ENCODE measurements at places on chromosomes 5 and 9.

- no peak for DNase-seq
Observed at GRCh38 chr5:8230868-8231267, 361.9 kb downstream of the MTRR start.

- no peak for DNase-seq
Observed at GRCh38 chr5:2184026-2184366, 301.3 kb upstream of the IRX4 start.

- DNase-seq = no peak
Observed at GRCh38 chr5:106940986-106941385, 729.8 kb downstream of the EFNA5 start.

GRCh38 chr5:88740604-88741185, 142.3 kb downstream of the MEF2C start:
- DNase-seq = no peak

DNA sequence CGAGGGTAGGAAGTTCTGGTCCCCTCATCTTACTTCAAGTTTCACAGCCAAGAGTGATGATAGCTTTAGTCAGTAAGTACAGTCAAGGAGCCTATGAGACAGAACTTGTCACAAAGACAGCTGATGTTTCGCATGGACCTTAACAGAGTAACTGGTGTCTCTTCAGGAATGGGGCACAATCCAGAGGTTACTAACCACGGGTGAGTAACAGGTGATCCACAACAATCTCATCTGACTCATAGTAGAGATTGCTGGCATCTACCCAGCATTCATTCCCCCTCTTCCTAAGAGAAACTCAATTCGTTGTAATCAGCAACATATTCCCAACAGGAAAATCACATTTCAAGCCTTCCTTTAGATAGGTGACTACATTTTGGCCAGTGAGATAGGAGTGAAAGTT, 126.7 kb downstream of the SNX18 start:
- DNase-seq = no peak

DNA sequence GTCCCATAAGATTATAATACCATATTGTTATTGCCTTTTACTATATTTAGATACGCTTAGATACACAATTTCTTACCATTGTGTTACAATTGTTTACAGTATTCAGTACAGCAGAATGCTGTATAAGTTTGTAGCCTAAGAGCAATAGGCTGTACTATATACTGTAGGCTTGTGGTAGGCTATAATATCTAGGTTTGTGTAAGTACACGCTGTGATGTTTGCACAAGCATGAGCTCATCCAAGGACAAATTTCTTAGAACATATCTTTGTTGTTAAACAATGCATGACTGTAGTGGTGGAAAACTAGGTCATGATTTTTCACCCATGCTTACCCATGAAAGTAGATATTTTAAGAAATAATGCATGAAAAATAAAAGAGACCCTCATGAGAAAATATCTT, 509.4 kb upstream of the CDH18 start:
- no peak for DNase-seq

GRCh38 chr9:85715587-85715986, 26.2 kb downstream of the AGTPBP1 start:
- DNase-seq = no peak

- no peak for DNase-seq
Observed at GRCh38 chr5:61277190-61277589, 54.9 kb upstream of the ZSWIM6 start.

DNA sequence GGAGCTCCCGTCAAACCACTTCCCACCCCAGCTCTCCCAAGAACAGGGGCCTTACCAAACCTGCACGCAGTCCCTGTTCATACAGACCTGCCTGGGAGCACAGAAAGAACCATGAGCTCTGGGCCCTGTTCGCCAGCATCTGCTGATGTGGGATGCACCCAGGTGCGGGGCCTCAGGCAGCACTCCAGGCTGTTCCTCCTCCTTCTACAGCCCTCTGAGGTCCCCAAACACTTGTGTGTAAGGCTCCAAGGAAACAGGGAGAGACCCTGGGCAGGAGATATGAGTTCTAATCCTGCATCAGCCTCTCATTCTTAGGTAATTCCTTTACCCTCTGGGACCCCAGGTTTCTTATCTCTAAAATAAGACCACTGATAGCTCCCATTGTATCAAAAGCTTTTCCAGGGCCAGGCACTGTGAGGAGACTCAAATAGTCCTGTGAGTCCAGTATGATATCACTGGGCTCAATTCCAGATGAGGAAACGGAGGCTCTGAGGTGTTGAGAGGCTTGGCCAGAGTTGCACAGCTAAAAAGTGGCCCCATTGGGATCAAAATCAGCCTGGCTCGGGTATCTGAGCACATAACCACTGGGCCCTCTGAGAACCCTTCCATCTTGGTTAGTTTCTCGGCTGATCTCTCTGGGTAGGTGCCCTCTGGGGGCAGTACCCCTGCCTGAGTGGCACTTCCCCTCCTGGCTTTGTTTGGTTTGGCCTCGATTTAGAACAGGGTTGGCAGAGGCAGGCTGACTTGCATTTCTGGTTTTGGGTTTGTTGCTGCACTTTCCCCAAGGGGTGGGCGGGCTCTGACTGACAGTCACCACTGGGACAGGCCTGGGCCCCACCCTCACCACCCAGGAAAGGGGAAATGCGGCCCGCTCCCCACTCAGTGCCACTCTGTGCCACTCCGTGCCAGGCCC, 116.8 kb downstream of the RGS3 start:
- no peak for DNase-seq

DNA sequence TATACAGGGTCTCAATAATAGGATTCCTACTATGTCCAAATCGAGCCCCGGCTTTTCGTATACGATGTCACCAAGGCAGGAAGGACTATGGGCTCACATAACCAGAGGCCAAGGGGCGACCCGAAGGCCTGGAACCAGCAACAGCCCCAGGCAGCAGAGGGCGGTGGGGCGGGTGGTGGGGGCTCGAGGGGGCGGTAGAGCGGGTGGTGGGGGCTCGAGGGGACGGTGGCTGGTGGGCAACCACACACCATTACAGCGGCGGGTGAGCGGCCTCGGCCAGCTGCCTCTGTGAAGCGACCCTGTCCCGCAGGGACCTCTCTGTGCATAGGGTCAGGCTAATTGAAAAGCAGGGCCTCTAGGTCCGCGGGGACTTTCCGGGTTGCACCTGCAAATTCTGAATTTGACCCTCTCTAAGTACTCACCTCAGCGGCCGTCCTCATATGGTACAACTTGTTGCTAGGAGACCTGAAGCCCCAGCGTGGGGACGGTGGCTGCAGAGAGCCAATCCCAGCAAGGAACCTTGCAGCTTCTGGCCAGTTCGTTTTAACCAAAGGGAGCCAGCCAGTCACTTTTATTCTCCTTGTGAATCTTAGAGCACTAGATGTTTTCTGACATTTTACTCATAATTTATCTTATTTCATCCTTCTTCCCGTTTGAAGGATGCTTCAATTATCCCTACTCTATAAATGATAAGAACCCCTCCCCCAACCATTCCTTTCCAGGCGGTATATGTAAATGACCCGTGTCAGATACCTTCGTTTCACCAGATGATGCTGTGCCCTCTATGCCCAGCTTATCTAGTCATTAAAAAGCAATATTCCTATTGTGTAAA, at the start of gene NME5:
TSS of gene NME5 (minus strand) at position 480 of the 832 bp plus-strand sequence. CDS start 648 bp downstream, outside the sequence.
- peak; percentile 30 for DNase-seq

DNA sequence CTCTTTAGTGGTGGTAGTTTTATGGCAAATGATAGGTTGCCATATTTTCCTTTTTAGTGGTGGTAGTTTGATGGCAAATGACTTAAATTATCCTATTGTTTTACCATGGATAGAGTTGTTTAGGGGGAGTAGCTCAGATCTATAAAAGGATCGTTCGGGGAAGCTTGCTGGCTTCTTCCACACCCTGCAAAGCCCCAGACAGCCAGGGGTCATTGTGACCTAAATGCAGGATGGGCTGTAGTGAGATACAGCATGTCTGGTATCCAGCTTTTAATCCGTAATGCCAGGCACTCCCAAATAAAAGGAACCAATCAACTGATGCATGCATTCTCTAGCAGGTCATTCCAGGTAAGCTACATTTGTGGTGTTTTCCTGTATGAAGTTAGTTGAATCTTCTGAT, 67.1 kb downstream of the PRR16 start:
- no peak for DNase-seq

- no peak for DNase-seq
Observed at GRCh38 chr9:137708590-137709284, 89.9 kb downstream of the EHMT1 start.

GRCh38 chr5:143400541-143401226, 2.8 kb downstream of the NR3C1 start:
- no peak for DNase-seq

DNA sequence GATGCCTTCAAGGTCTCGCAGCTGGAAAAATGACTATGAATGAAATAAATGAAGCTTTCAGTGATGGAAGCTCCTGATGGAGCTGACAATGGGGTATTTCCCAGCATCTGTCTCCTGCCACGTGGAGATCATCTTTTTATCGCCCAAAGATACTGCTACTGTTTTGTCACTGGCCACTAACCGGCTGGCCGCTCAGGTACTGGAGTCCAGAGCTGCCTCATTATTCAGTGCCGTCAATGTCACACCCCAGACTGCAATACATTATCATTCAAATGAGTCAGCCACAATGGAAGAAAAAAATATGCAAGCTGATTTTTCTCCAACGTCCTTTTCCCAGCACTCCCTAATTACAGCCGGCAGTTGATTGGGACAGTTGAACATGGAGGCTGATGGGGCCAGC, 280.4 kb downstream of the ZSWIM6 start:
- no peak for DNase-seq

DNA sequence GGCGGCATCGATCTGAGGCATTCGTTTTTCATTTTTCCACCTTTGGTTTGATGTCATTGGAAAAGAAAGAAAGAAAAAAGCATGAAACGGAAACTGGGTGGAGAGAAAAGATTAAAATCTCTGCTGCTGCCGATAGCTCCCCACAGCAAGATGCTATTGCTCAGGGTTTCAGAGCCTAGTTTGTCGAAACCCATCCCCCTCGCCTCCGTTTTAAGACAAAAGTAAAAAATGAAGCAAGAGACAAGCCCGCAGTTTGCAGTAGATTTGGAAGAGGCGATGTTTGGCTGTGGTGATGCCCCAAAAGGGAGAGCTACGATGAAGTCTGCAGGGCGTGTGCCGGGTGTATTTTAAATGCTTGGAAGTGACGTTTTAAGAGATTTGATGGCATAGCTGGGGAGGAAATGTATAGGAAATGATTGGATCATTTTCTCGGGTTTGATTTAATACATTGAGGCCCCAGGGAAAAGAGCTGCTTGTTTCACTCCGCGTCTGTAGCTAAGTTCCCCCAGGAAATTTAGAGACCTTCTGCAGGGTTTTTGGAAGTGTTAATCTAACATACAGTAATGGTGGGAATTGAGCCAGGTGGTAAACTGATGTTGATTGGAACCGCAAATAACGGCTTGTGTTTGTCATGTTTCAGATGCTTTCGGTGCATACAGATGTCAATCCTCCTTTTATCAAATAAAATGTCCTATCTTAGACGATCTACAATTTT, 909 bp downstream of the NDFIP1 start:
- DNase-seq = no peak

DNA sequence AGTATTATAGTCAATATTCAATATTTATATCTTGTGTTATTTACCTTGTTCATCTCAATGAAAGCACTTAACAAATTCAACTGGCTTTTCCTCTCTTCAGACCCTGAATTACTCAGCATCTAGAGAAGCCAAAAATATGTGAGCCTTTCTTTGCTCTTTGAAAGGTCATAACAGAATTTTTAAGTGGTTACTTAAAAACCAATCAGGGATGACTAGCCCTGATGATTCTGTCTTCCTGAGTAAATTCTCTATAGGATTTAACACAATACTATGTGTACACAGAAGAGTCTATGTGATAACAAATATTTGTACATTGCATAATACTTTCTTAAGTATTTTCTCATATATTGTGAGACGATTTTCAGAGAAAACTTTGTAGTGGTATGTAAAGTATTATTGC, 546.3 kb downstream of the MAT2B start:
- no peak for DNase-seq

- no peak for DNase-seq
Observed at GRCh38 chr5:98307811-98308210, 465.7 kb upstream of the RGMB start.

DNA sequence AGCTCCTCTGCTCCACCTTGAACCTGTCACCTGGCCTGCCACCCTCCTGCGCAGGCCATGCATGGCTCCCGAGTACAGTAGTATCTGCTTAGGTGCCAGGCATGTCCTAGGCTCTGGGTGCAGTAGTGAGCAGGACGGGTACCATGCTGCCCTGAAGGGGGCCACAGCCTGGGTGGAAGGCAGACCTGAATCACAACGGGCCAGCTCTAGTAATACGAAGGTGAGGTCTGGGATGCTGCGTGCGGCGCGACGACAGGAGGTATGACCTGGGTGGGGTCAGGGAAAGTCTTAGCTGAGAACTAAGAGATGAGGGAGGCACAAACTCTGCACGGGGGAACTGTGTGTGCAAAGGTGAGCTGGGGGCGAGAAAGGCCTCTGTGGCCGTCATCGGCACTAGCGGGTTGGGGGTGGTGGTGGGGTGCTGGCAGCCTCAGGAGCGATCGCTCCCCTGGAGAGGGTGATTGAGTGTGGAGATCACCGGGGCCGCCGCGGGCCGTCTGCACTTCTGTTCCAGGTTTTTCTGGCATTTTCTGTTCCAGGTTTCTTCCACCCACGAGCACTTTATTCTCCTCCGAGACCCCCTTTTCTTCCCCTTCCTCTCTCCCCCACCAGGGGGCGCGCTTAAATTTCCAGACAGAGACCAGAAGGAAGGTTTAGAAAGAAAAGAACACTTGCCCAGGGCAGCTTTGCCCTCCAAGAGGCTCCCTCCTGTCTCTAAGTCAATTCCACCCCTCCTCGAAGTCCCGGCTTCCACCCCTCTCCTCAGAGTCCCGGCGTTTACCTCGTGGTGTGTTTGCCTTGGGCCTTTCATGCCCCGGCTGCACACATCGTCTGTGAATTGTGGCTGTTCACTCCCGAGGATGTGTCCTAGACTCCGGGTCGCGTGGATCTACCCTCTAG, 15.1 kb downstream of the PDLIM4 start:
- peak; percentile 71 for DNase-seq

DNA sequence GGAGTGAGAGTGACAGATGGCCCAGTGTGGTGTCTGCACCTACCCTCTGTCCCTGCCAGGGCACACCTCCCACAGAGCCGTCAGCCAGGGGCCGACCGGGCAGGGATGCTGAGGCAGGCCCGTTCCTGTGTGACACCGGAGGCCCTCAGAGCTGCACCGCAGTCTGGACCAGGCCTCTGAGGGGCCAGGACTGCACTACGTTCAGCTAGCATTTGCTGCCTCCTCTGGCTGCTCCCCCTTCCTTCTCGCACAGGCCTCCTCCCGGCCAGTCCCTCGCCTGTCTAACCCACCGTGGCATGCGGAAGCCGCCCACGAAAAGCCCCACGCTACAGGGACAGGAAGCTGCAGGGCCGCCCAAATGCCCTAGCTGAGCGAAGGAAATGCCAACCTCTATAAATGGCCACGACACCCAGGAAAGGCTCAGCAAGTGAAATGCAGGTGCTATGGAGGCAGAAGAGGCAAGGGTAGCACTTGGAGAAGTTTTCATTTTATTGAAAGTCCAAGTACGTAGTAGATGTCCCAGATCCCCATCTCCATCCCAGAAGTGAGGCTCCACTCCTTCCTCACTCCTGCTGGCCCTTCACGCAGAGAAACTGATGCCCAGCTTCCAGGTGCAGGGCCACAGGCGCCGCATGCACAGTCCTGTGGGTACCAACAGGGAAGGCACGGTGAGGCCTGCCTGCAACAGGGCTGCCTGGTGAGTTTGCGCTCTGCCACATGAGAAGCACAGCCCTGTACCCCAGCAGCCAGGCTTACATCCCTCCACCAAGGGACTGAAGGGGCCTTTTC, 38.7 kb downstream of the MAPK9 start:
- DNase-seq = peak; percentile 21

GRCh38 chr9:117095081-117095480, 319.8 kb downstream of the ASTN2 start:
- no peak for DNase-seq

GRCh38 chr9:134382733-134383132, 56.5 kb downstream of the RXRA start:
- no peak for DNase-seq
